Fibroblast of upper back skin (primary cell): ENCODE measurements at places on chromosomes 5 and 9.

GRCh38 chr9:130535818-130536521, 43.4 kb upstream of the FUBP3 start:
- DNase-seq, result peak; percentile 32

DNA sequence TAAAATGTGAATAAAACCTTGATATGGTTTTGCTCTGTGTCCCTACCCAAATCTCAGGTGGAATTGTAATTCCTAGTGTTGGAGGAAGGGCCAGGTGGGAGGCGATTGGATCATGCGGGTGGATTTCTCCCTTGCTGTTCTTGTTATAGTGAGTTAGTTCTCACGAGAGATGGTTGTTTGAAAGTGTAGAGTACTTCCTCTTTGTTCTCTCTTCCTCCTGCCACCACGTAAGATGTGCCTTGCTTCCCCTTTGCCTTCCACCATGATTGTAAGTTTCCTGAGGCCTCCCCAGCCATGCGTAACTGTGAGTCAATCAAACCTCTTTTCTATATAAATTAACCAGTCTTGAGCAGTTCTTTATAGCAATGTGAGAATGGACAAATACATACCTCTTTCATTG, 34.9 kb downstream of the TARS1 start:
- DNase-seq, result no peak

- DNase-seq, result peak; percentile 76
Observed at GRCh38 chr5:69334793-69335268, 2.2 kb upstream of the CCDC125 start.

DNA sequence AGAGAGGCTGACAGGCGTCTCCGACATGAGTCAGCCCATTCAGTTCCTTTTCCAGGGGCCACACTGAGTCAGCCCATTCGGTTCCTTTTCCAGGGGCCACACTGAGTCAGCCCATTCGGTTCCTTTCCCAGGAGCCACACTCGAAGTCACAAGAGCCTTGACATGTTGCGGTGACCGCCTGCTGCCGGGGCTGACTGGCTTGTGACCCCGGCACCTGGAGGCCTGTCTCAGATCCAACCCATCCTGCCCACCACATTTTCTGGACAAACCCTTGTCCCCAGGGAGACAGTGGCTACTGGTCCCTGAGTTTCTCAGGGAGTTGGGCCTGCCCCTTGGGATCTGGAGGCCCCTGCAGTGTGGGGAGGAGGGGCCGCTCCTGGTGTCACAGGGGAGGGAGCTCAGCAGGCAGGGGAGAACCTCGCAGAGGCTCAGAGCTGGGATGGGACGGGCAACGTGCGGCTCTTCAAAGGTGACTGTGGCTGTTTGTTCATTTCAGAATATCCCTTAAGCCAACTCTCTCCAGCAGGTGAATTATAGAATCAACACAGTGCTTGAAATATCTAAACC, 40.5 kb upstream of the LPCAT1 start:
- no peak for DNase-seq

DNA sequence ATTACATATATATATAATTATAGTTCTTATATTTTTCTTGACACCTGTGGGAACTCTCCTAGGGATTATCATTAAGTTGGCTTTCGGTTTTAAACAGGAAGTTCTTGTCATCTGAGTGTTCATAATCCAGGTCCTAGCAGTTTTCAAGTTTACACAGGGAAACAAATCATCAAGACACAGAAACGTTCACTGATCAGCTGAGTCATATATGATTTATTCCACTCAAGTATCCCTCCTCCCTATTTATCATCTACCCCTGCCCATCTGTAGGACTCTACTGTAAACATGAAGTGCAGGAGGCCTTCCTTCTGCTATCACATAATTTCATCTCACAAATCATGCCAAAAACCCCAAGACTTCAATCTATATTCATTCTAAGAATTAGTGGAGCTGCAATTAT, 6.3 kb downstream of the SLC25A51 start:
- no peak for DNase-seq

DNA sequence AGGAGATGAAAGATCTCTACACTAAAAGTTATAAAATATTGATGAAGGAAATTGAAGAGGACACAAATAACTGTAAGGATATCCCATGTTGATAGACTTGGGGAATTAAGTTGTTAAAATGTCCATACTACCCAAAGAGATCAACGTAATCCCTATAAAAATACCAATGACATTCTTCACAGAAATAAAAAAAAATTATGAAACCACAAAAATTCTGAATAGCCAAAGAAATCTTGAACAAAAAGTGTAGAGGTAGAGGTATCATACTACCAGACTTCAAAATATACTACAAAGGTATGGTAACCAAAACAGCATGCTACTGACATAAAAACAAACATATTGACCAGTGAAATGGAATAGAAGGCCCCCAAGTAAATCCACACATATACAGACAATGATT, 71.5 kb upstream of the ELL2 start:
- no peak for DNase-seq

- DNase-seq, result peak; percentile 55
Observed at GRCh38 chr5:140345919-140346347, 470 bp downstream of the HBEGF start.

GRCh38 chr9:18889550-18889949, 143.5 kb downstream of the SAXO1 start:
- DNase-seq, result no peak

- no peak for DNase-seq
Observed at GRCh38 chr5:132435886-132436285, 54.7 kb downstream of the IRF1 start.

DNA sequence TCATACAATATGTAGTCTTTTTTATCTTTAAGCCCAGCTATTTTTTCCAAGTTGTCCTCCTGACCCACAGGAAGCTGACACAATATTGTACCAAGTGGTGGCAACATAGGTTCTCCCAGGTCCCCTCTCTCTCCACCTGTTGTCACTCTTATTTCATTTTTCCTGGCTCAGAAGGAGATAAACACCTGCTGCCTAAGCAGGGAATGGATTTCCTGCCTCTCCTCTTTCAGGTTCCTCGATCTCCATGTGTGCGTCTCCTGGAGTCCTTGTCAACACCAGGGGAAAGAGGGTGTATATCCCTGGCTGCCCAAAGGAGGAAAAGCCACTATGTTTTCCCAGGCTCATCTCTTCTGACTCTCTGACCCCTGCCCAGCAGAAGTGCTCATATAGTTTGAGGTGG, 81.8 kb upstream of the KLF9 start:
- no peak for DNase-seq

GRCh38 chr5:124480022-124480421, 266.4 kb downstream of the ZNF608 start:
- no peak for DNase-seq

- DNase-seq, result no peak
Observed at GRCh38 chr9:127777368-127777980, 992 bp downstream of the SH2D3C start.

DNA sequence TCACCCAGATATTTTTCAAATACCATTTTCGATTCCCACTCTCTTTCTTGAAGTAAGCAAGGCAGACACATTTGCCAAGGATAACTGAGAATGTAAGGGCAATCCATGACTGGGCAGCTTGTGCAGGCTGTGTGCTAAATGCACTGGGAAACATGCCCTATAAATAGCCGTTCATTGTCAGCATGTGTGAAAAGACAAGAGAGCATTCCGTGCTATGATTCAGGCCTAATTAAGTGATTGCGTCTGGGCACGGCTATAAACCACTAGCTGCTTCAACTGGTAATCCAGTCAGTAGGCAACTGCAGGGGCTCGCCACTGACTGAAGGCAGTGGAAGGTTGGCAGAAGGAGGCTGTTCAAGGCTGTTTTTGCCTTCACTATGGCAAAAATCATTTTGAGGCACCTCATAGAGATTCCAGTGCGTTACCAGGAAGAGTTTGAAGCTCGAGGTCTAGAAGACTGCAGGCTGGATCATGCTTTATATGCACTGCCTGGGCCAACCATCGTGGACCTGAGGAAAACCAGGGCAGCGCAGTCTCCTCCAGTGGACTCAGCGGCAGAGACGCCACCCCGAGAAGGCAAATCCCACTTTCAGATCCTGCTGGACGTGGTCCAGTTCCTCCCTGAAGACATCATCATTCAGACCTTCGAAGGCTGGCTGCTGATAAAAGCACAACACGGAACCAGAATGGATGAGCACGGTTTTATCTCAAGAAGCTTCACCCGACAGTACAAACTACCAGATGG, at the start of gene HSPB3:
HSPB3 (plus strand) TSS at position 287 of the 745 bp plus-strand sequence; CDS start at position 378, 91 bp downstream.
- peak; percentile 85 for DNase-seq
